Chondrocyte (in vitro differentiated cells): ENCODE measurements at places on chromosomes 6 and 20. TPM values are rescaled to one million over a fixed set of nuclear protein-coding genes. Genes with fewer than 3 reads are reported as not detected.
A peak's percentile ranks its signal among the peaks of the same experiment; 100 is the strongest.

DNA sequence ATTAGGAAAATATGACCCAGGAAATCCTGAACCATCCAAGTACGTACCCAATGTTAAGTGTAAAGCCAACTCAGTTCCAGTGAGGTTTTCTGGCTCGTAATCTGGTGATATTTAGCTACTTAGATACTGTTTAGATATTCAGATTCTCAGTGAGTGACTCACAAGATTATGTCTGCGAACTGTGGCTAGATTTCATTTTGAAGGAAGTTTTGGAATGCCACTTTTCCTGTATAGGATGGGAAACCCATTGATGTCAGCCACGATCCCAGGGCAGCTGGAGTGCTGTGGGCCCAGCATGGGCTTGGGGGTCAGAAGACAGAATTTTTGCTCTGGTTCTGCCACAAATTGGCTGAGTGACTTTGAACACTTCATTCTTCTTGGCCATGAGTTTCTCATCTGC is 76.3 kb downstream of the TMEM170B start:
- peaks cover 63% of the 10 kb centered on the region for H3K4me1 ChIP-seq
- H3K27me3 ChIP-seq = no peaks in the 10 kb centered on the region
- H3K4me3 ChIP-seq = peak overlapping the region; percentile 9
- no peaks in the 10 kb centered on the region for H3K36me3 ChIP-seq
- DNase-seq = no peak
- peak overlapping the region; percentile 87 for H3K27ac ChIP-seq

Gene ZNF334
- total RNA-seq = 4.7 to 6.6 TPM (median 4.8 TPM) in 3 replicates

GRCh38 chr6:144145541-144145940 is 4.8 kb upstream of the STX11 start:
- H3K27me3 ChIP-seq = no peaks in the 10 kb centered on the region
- DNase-seq = no peak
- no peaks in the 10 kb centered on the region for H3K36me3 ChIP-seq
- H3K27ac ChIP-seq = no peak overlapping the region

DNA sequence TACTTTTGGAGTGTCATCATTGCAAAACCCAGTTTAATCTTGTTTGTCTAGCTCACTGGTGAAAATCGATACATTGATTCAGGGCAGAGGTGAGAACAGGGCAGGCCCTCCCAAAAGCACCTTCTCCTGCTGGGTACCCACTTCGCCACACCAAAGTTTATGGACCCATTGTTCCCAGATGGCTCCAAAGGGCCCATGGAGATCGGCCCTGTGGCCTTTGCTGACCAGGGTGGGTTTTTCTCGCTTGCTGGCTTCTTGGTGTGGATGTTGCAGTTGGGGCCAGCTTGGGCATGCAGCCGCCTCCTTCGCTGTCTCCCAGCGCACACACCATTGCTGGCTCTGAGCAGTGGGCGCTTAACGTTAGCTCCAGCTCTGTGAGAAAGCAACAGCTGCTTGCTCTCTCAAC is 178.1 kb upstream of the PDE10A start:
- no peaks in the 10 kb centered on the region for H3K36me3 ChIP-seq
- H3K27ac ChIP-seq = no peak overlapping the region
- H3K4me1 ChIP-seq = no peaks in the 10 kb centered on the region
- peaks cover 4% of the 10 kb centered on the region for H3K27me3 ChIP-seq
- no peak overlapping the region for H3K4me3 ChIP-seq
- DNase-seq = no peak

GRCh38 chr6:139757784-139758183 is 383.3 kb upstream of the CITED2 start:
- DNase-seq = no peak
- peaks cover 72% of the 10 kb centered on the region for H3K4me1 ChIP-seq
- no peak overlapping the region for H3K4me3 ChIP-seq
- H3K27me3 ChIP-seq = no peaks in the 10 kb centered on the region

Gene RRP36
- total RNA-seq = 58.6 to 75.2 TPM (median 63.2 TPM) in 3 replicates

DNA sequence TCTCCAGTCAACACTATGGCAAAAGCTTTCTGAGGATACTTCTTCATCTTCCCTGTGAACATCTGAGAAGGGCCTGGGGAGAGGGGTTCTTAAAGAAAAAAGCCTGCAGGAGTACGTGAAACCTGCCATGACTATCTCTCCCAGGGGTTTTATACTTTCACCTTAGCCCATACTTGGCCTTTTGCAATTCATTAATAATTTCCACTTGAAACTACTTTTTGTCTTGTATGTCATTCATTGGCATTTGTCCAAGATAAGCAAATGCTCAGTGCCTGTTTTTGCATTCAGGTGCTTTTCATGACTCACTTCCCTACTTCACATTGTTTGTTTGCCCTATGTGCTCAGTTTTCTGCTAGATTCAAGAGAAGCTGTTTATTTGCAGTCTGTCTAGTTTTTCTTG is 580.3 kb upstream of the GJE1 start:
- DNase-seq = no peak
- no peak overlapping the region for H3K27ac ChIP-seq
- peaks cover 9% of the 10 kb centered on the region for H3K4me1 ChIP-seq
- peaks cover 9% of the 10 kb centered on the region for H3K36me3 ChIP-seq
- no peaks in the 10 kb centered on the region for H3K27me3 ChIP-seq

DNA sequence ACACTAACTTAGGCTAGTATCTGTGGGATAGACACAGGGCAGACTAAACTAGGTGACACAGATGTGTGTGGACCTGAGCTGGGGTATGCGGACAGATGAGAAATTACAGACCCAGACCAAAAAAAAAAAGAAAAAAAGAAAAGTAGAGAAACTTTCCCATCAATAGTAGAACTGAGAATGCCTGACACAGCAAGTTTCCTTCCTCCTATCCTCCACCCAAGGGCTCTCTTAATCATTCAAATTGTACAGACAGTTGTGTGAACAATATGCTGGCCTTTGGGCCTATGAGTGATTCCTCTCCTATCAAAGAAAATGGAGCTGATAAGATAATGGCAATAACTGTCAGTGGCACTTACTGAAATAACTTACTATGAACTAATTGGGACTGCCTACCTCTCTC is 226.7 kb upstream of the PRDM1 start:
- H3K4me3 ChIP-seq = no peak overlapping the region
- no peaks in the 10 kb centered on the region for H3K4me1 ChIP-seq
- H3K27ac ChIP-seq = no peak overlapping the region
- no peak for DNase-seq
- H3K36me3 ChIP-seq = peaks cover 2% of the 10 kb centered on the region

GRCh38 chr6:166344240-166344639 is 1.9 kb upstream of the SFT2D1 start:
- H3K27ac ChIP-seq = no peak overlapping the region
- H3K4me3 ChIP-seq = no peak overlapping the region
- peaks cover 19% of the 10 kb centered on the region for H3K4me1 ChIP-seq
- H3K27me3 ChIP-seq = peaks cover 3% of the 10 kb centered on the region
- H3K36me3 ChIP-seq = no peaks in the 10 kb centered on the region

DNA sequence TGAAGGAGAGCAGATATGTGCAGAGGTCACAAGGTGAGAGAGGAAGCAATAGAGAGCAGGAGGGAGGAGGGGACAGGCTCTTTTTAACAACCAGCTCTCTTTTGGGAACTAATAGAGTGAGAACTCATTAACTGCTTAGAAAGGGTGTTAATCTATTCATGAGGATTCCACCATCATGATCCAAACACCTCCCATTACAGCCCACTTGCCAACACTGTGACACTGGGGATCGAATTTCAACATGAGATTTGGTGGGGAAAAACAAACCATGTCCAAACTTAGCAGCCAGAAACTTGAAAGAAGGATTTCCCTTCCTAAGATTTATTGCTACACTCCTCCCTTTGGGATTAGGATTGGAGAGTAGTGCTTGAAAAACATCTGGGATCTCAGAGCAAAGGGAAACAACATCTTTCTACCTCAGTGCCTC is 135.5 kb upstream of the PLCB4 start:
- H3K36me3 ChIP-seq = no peaks in the 10 kb centered on the region
- H3K4me3 ChIP-seq = no peak overlapping the region
- H3K27ac ChIP-seq = no peak overlapping the region
- H3K4me1 ChIP-seq = peaks cover 13% of the 10 kb centered on the region

DNA sequence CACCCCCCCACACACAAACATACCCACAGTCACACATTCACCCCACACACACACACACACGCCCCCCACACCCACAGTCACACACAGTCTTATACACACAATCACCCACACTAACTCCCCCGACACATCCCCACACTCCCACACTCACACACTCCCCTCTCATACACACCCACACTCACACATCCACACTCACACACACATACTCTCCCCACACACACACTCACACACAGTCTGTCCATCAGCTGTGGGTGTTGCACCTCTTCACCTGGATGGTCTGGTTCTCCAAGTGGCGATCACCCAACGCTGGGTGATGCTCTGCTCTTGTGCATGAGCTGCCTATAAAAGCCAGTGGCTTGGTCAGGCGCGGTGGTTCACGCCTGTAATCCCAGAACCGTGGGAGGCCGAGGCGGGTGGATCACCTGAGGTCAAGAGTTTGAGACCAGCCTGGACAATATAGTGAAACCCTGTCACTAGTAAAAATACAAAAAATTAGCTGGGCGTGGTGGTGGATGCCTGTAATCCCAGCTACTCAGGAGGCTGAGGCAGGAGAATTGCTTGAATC is 158.9 kb downstream of the SMOC2 start:
- no peak overlapping the region for H3K27ac ChIP-seq
- peaks cover 10% of the 10 kb centered on the region for H3K27me3 ChIP-seq
- peaks cover 41% of the 10 kb centered on the region for H3K36me3 ChIP-seq
- DNase-seq = no peak
- no peaks in the 10 kb centered on the region for H3K4me1 ChIP-seq

- H3K4me3 ChIP-seq = no peak overlapping the region
- DNase-seq = peak; percentile 52
- H3K4me1 ChIP-seq = no peaks in the 10 kb centered on the region
- no peak overlapping the region for H3K27ac ChIP-seq
These were observed 13.6 kb downstream of the GLP1R start for GRCh38 chr6:39062014-39062740.
